Activated CD4-positive, alpha-beta T cell treated with anti-CD3 and anti-CD28 coated beads, Interleukin-2, amount 50 U/mL, for 48 hours (primary cell): ENCODE measurements at places on chromosomes 3 and 15.

- no peak for DNase-seq
Measured at GRCh38 chr15:94240480-94240879, 9.1 kb downstream of the MCTP2 start.

GRCh38 chr15:38648121-38648843 lies 83.7 kb upstream of the RASGRP1 start:
- DNase-seq, result no peak

DNA sequence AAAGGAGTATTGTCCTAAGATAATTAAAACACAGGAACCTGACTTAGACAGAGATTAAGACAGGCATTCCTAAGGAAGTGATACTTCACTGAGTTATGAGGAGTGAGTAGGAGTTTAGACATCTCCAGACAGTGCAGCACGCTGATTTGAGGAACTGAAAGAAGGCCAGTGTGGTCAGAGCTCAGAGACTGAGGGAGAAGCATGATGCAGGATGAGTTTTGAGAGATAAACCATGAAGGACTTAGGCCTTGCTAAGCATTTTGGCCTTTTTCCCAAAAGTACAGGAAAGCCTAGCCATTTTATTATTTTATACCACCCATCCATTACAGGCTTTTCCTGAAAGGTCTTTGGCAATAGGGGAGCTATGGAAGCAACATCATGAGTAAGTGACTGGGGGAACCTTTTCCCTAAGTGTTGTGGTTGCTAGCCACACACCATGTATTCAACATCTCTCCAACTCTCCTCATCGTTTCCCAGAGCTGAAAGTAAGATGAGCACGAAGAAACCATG lies 375.6 kb upstream of the TPRG1 start:
- DNase-seq, result no peak

DNA sequence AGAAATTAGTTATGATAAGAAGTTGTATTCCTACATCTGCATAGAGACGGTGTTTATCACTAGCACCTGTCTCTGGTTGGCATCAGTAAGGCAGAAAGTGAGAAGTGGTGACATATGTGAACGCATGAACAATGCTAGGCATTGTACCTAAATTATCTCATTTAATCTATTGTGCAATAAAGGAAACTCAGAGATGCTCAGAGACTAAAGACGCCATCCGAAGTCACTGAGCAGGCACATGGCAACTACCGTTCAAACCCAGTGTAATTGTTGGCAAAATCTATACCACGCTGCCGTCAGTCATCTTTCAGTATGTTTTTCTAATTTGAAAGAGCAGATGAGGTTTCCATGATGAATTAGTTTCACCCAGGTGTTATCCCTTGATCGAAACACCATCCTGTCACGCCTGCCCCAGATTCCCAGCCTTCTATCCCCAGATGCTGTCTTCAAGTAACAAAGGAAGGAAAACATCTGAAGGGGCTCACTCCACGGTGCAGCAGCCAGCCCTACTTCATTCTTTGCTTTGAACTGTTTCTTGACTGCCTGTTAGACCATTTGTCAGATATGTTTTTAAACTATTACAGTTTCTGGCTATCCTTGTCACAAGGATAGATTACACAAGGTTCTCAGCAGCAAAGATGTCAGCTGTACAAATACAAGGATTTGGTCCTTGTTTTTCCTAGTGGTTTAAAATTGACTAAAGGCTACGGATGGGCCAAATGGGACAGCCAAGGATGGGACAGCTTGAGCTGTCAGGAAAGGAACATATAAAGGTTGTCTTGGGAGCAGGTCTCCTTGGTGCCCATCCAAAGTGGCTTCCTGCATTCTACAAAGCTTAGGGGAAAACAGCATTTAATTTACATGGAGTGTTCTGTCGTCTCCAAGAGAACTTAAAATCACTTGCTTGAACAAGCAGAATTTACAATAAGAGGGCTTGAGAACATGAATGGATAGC lies 99.1 kb downstream of the TMEM108 start:
- DNase-seq, result no peak

DNA sequence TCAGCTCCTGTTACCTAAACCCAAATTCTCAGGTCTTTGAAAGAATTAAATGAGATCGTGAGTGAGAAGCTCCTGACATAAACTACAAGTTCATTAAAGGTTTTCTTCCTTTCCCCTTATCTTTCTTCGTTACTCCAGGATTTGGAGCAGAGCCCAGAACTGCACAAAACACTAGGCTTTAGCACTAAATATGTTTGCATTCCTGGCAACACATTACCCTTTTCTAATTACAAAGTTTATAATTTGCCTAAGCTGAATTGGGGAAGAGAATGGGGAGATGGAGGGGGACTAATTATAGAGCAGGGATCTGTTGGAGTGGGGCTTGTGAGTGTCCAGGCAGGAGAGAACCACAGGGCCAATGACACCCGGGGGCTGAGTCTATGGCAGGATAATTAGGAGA lies 109.7 kb downstream of the SV2B start:
- no peak for DNase-seq

GRCh38 chr3:194003114-194004057 lies 132.6 kb upstream of the HES1 start:
- DNase-seq, result peak; percentile 44

GRCh38 chr3:73216310-73216709 lies 154.9 kb downstream of the EBLN2 start:
- no peak for DNase-seq

DNA sequence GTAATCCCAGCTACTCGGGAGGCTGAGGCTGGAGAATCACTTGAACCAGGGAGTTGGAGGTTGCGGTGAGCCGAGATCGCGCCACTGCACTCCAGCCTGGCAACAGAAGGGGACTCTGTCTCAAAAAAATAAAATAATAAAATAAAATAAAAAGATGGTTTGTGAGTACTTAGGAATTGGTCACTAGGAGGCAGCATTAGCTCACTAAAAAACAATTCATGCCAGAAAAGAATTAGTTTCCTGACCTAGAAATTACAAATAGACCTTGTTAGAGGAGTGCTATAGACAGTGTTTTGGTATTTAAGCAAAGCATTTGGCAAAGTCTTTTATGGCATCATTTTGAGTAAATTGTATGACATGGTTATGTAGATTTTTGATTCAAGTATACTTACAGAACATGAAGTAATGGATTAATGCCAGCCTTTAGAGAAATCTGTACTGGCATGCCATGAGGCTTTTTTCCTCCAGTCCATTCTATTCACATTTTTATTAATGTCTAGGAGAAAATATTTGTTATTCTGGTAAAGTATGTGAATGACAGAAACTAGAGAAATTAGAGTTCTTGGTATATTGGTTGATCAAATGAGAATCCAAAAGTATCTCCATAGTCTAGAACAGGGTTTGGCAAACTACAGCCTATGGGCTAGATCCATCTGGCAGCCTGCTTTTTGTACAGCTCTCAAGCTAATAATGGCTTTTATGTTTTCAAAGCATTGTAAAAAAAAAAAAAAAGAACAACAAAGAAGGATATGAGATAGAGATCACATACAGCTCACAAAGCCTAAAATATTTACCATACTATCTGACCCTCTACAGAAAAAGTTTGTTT lies 81.6 kb downstream of the LRRC49 start:
- DNase-seq, result no peak

GRCh38 chr15:66252685-66253417 lies 699 bp downstream of the MEGF11 start:
- DNase-seq, result no peak

DNA sequence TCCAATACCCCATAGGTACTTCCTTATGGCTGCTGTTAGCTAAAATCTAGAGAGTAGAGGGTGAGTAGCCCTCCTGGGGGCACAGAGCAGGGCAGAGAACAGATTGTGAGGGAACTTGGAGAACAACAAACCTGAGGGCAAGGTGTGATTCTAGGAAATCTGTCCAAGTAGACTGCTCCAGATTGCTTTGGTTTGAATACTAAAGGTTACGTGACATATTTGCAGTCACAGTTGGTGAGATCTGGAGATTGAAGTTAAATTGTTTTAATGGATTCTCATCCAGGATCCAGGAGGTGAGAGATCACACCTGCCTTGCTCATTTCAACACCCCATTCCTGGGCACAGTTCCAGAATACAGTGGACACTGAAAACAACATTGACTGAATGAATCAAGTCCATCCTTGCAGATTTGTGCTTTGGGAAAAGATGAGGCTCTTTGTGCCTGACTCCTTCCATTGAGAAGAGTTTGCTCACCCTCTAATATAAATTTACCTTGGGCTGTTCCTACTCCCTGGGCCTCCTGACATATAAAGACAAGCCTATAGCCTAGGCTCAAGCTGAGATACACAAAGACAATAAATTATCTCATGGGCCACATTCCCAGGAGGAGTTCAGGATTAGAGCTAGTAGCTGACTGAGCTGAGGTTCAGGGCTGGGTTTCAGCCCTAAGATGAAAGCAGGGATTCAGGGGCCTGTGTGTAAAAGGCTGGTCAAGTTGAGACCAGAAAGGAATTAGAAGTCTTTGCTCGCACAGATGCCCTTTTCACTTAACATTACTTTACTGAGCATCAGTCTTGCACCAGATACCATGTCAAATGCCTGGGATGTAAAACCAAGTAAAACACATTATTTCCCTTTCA lies 400.9 kb upstream of the MCTP2 start:
- no peak for DNase-seq

- no peak for DNase-seq
Measured at GRCh38 chr3:63245726-63246241, 32.3 kb upstream of the SYNPR start.

DNA sequence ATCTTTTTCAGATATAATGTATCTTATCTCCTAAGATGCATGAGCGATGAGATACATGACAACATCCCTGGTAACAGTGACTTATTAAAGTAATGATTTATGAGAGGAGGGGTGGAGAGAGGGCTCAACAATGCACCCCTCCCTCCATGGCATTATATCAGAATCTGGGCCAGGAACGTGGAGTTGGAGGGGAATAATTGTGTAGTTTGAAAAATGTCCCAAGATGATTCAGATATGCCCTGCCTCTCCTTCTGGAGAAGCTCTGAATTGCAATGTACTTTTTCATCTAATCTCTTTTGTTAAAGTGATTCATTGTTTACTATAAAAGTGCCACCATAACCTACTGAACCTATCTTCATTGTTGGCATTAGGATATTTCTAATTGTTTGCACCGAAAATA lies 86.5 kb downstream of the FRMD4B start:
- no peak for DNase-seq

- no peak for DNase-seq
Measured at GRCh38 chr3:59240666-59241255, 190.9 kb upstream of the CFAP20DC start.

- DNase-seq, result no peak
Measured at GRCh38 chr15:71191296-71191695, 76.0 kb downstream of the THSD4 start.

GRCh38 chr3:35664460-35664919 lies 25.2 kb downstream of the ARPP21 start:
- no peak for DNase-seq

DNA sequence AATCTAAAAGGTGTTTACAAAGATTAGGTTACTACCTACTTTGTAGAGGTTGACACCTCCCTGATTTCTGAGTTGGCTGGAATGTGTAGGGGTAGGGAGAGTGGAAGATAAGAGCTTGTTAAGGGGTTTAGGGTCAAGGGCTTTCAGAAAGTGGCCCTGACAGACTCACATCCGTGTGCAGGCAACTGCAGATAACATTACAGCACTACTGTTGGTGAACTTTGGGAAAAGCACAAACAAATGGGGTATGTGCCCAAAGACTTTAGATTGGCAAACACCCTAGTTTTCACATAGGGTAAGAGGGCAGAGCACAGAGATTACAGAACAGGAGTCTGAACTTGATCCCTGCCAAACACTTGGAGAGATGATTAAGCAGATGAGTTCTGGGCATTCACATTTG lies 375.7 kb downstream of the EPHB1 start:
- no peak for DNase-seq

- DNase-seq, result no peak
Measured at GRCh38 chr15:51721199-51721960, 16.1 kb downstream of the LYSMD2 start.

GRCh38 chr3:1135194-1135593 lies 42.4 kb downstream of the CNTN6 start:
- DNase-seq, result no peak

- DNase-seq, result no peak
Measured at GRCh38 chr3:100288288-100288894, 27.6 kb downstream of the TBC1D23 start.

DNA sequence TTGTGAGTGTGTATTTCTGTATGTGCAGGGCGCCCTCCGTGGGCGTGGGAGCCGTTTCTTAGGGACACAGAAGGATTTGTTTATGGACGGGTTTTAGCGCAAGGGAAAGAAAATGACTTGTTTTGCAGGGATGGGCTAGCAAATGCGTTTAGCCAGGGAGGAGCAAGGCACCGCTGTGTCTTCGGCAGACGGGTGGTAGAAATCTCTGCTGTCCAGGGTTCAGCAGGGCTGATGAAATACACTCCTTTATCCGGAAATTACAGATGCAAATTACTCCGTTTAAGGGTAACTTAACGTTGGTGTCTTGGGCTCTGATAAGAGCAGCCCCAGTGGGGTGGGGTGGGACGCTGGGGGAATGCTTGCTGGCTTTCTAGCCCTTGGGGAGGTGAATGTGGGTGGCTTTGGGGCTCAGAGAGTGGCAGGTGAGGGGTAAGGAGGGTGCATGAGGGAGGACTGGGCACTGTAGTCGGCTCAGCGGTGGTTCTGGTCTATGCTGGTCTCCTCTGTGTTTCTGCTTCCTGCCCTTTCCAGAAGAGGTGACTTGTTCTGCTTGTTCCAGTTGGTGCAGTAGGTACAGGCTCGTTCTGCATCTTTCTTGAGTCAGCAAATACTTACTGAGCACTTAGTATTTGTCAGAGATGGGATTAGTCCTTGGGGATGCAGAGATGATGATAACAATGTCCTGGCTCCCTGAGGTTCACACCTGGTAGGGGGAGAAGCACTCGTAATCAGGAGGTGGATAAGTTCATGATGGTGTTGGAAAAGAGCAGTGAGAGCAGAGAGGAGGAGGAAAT lies 954 bp downstream of the SV2B start:
- no peak for DNase-seq

DNA sequence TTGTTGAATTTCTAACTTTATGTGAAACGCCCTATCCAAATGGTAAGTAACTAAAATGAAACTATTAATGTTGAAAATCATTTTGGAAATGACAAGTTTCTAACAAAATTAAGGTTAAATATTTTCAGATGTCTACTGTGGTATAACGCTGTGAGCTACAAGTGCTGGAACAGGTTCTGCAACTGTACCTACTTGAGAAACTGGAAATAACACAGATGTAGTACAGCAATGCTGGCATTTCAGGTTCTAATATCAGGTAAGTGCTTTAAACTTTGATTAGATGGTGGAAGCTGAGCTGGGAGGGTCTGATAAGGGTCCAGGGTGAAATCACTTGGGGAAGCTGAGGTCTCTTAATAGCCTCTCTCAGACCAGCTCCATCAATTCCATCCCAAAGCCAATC lies 315.1 kb downstream of the STXBP5L start:
- no peak for DNase-seq
